Sigmoid colon (tissue), 7 donors: ENCODE measurements at places on chromosomes 2 and 18. TPM values are rescaled to one million over a fixed set of nuclear protein-coding genes. Genes with fewer than 3 reads are reported as not detected.

DNA sequence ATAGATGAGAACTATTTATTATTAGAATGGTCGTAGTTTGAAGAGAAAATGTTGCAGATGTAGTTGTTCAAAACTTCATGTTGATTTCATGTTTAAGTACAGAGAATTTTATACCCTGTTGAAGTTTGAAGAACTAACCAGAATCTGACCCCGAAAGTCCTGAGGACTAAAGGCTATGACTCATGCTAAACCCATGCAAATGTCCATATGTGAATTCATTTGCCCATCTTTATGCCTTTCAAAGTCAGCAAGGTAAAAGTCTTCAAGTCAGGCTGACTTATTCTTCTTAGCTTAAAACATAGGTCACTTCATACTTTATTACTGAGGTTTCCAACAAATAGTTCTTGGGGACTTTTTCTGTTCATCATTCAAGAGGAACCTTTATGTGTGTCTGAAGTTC, 185.5 kb downstream of the CCDC85A start:
- H3K4me3 ChIP-seq = no peak overlapping the region
- DNase-seq = no peak
- H3K27ac ChIP-seq = no peak overlapping the region
- H3K27me3 ChIP-seq = no peaks in the 10 kb centered on the region
- no peaks in the 10 kb centered on the region for H3K4me1 ChIP-seq

DNA sequence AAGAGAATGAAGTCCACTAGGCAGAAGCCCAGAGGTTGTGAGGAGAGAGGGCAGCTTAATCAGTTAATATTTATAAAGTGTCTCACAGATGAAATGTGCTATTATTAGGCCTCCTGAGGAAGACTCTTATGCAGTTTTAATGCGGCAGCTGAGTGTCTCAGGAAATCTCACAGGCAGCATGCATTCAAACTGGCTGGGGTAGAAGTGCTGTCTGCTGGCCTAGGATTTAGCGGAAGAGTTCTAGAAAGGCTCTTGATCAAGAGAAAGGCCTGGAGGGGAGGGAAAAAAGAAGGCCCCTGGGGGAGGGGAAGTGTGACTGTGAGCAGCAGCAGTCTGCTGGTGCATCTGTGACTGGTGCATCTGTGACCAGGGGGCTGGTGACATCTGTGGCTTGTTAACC, 133.0 kb downstream of the FSHR start:
- H3K27me3 ChIP-seq = no peaks in the 10 kb centered on the region
- no peak overlapping the region for H3K27ac ChIP-seq
- no peaks in the 10 kb centered on the region for H3K36me3 ChIP-seq
- H3K4me3 ChIP-seq = no peak overlapping the region
- H3K4me1 ChIP-seq = no peaks in the 10 kb centered on the region
- no peak for DNase-seq

- H3K27me3 ChIP-seq = no peaks in the 10 kb centered on the region
- peaks cover 6% of the 10 kb centered on the region for H3K4me1 ChIP-seq
- H3K27ac ChIP-seq = no peak overlapping the region
- DNase-seq = no peak
Measured at GRCh38 chr2:101508636-101509035, 33.7 kb upstream of the RFX8 start.

GRCh38 chr2:88058191-88058590, 2.6 kb upstream of the KRCC1 start:
- H3K4me1 ChIP-seq = no peaks in the 10 kb centered on the region
- no peaks in the 10 kb centered on the region for H3K36me3 ChIP-seq
- H3K27ac ChIP-seq = no peak overlapping the region

GRCh38 chr2:80068038-80068731, 236.4 kb downstream of the LRRTM1 start:
- H3K4me1 ChIP-seq = no peaks in the 10 kb centered on the region
- no peak overlapping the region for H3K4me3 ChIP-seq
- H3K27ac ChIP-seq = no peak overlapping the region
- H3K36me3 ChIP-seq = no peaks in the 10 kb centered on the region

DNA sequence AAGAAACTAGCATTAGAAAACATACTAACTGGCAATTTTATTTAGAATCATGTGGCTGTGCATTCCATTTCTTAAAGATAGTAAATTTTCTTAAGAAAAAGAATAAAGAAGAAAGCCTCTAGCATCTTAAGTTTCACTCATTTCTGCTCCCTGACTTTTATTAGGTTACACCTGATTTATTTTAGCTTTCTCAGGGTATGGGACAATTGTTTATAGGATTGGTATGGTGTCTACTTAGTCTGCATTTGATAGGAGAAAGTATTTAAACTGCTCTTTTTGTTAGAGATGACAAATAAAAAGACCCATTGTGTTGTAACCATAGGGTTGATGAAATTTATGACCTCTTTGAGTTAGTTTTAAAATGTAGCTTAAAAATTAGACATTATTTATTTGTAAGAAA, 115.2 kb downstream of the PTPRM start:
- H3K27me3 ChIP-seq = no peaks in the 10 kb centered on the region
- no peak overlapping the region for H3K27ac ChIP-seq
- no peak for DNase-seq
- peaks cover 8% of the 10 kb centered on the region for H3K4me1 ChIP-seq
- no peak overlapping the region for H3K4me3 ChIP-seq

GRCh38 chr2:86044614-86045013, 61.1 kb downstream of the POLR1A start:
- peak; percentile 44 for DNase-seq
- peaks cover 30% of the 10 kb centered on the region for H3K36me3 ChIP-seq
- no peak overlapping the region for H3K4me3 ChIP-seq
- H3K4me1 ChIP-seq = peaks cover 4% of the 10 kb centered on the region

- H3K4me3 ChIP-seq = no peak overlapping the region
- no peak for DNase-seq
- H3K27ac ChIP-seq = no peak overlapping the region
Measured at GRCh38 chr2:79191081-79191480, 31.5 kb upstream of the REG3A start.

DNA sequence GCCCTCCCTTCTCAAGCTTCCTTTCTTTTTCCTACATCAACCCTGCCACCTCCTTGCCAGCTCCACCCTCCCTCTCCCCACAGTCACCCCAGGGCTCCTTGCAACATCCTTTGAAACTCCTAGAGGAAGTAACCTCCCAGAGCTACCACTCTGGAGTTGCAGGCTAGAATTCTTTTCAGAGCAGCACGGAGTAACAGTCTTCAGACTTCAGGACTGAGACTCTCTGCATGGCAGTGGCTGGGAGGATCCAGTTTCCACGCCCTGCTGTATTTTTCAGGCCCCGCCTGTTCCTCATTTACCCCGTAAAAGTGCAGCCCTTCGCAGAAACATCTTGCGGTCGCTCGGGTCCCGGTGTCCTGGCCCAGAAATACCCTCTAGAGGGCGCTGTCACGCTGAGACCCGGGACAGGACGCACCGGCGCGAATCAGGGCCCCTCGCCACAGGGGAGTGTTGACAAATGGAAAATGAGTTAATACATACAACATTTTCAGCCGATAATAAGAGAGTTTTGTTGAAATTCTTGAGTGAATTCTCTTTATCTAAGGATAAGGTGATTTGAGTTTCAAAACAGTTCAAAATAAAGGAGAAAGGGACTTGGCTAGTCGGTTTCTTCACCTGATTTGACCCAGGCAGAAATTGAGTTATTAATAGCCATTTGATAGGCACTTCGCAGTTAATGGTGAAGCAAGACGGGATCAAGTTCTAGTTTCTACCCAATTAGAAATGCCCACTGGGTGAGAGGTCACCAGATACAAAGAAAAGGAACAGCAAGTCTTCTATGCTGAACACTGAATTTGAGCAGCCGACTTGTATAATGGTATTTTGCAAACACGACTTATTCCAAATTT, 18.5 kb upstream of the NTSR2 start:
- peaks cover 22% of the 10 kb centered on the region for H3K4me1 ChIP-seq
- no peak overlapping the region for H3K4me3 ChIP-seq
- peak overlapping the region; percentile 20 for H3K27ac ChIP-seq
- no peaks in the 10 kb centered on the region for H3K36me3 ChIP-seq
- H3K27me3 ChIP-seq = no peaks in the 10 kb centered on the region
- peak; percentile 90 for DNase-seq

DNA sequence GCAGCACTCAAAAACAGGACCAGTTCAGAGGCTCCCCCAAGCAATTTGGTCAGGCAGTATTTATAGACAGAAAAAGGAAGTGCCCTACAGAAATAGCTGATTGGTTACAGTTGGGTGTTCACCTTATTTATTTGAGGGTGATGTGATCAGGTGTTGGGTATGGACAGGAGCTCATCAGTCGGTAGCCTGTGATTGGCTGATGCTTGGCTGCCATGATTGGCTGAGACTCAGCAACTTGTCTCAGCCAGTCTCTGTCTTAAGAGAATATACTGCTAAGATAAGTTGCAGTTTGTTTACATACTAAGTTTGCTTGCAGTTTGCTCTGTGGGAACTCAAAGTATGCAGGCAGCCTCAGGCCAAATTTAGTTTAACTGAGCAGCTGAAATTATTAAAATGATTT, 9.4 kb downstream of the ABCG8 start:
- peaks cover 9% of the 10 kb centered on the region for H3K27me3 ChIP-seq
- no peak overlapping the region for H3K27ac ChIP-seq
- no peaks in the 10 kb centered on the region for H3K4me1 ChIP-seq
- no peak overlapping the region for H3K4me3 ChIP-seq
- no peak for DNase-seq
- H3K36me3 ChIP-seq = no peaks in the 10 kb centered on the region

- H3K4me1 ChIP-seq = peaks cover 98% of the 10 kb centered on the region
- H3K27me3 ChIP-seq = no peaks in the 10 kb centered on the region
- H3K27ac ChIP-seq = peak overlapping the region; percentile 84
- H3K36me3 ChIP-seq = no peaks in the 10 kb centered on the region
- no peak for DNase-seq
Measured at GRCh38 chr2:239269173-239269885, 131.5 kb downstream of the HDAC4 start.

DNA sequence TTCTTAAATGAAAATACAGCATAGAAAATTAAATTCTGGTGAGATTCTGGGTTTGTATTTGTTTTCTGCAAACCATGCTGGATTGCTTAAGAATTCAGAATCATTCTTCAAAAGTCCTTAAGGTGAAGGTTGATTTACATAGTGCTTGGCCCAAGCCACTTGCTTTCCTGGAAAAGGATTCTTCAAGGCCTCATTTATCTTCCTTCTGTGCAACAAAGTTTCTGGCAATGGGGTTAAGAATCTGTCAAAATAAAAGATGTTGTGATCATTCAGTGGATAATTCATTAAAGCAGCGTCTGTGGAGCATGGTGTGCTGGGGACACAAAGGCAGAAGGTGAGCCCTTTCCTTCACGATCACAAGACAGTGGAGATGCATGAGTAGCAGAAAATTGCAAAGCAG, 351.9 kb downstream of the GALR1 start:
- H3K4me3 ChIP-seq = no peak overlapping the region
- DNase-seq = no peak
- H3K27me3 ChIP-seq = no peaks in the 10 kb centered on the region
- H3K4me1 ChIP-seq = no peaks in the 10 kb centered on the region
- no peaks in the 10 kb centered on the region for H3K36me3 ChIP-seq

- no peak for DNase-seq
- no peak overlapping the region for H3K27ac ChIP-seq
- no peak overlapping the region for H3K4me3 ChIP-seq
- no peaks in the 10 kb centered on the region for H3K4me1 ChIP-seq
- H3K36me3 ChIP-seq = no peaks in the 10 kb centered on the region
- H3K27me3 ChIP-seq = no peaks in the 10 kb centered on the region
Measured at GRCh38 chr18:22829781-22830180, 103.3 kb upstream of the RBBP8 start.

GRCh38 chr2:9765611-9766531, 77.4 kb upstream of the TAF1B start:
- DNase-seq = no peak
- peaks cover 12% of the 10 kb centered on the region for H3K4me1 ChIP-seq
- H3K4me3 ChIP-seq = no peak overlapping the region
- H3K27ac ChIP-seq = no peak overlapping the region

- H3K27me3 ChIP-seq = no peaks in the 10 kb centered on the region
- no peaks in the 10 kb centered on the region for H3K4me1 ChIP-seq
- H3K27ac ChIP-seq = no peak overlapping the region
- H3K4me3 ChIP-seq = no peak overlapping the region
- H3K36me3 ChIP-seq = no peaks in the 10 kb centered on the region
Measured at GRCh38 chr18:41893432-41893831, 61.6 kb upstream of the PIK3C3 start.

GRCh38 chr2:126244937-126245336, 411.0 kb upstream of the GYPC start:
- H3K27me3 ChIP-seq = no peaks in the 10 kb centered on the region
- no peak overlapping the region for H3K4me3 ChIP-seq
- DNase-seq = no peak
- no peaks in the 10 kb centered on the region for H3K36me3 ChIP-seq
- no peak overlapping the region for H3K27ac ChIP-seq

GRCh38 chr18:48342581-48342980, 66.6 kb downstream of the ZBTB7C start:
- no peak overlapping the region for H3K27ac ChIP-seq
- peaks cover 15% of the 10 kb centered on the region for H3K4me1 ChIP-seq
- H3K36me3 ChIP-seq = no peaks in the 10 kb centered on the region

GRCh38 chr2:191202881-191203397, 42.3 kb upstream of the MYO1B start:
- H3K4me3 ChIP-seq = no peak overlapping the region
- no peaks in the 10 kb centered on the region for H3K36me3 ChIP-seq
- H3K4me1 ChIP-seq = no peaks in the 10 kb centered on the region
- H3K27ac ChIP-seq = no peak overlapping the region
- peak; percentile 74 for DNase-seq

GRCh38 chr2:98782570-98782969, 51.6 kb upstream of the MGAT4A start:
- no peaks in the 10 kb centered on the region for H3K36me3 ChIP-seq
- no peaks in the 10 kb centered on the region for H3K27me3 ChIP-seq
- no peak overlapping the region for H3K4me3 ChIP-seq
- H3K27ac ChIP-seq = no peak overlapping the region
- no peaks in the 10 kb centered on the region for H3K4me1 ChIP-seq
- no peak for DNase-seq

Gene UBR3
- total RNA-seq = 84.9 TPM

Gene SERTAD2
- 9.1 TPM for total RNA-seq

Gene TGFA
- total RNA-seq = 0.33 TPM

Gene CTNNA2
- total RNA-seq = 1.8 TPM

Gene CBLN2
- 4.6 TPM for total RNA-seq

Gene M1AP
- 0.16 TPM for total RNA-seq

Gene GPR45
- not detected for total RNA-seq

Gene STRADB
- total RNA-seq = 14.7 TPM

Gene CCBE1
- total RNA-seq = 45.1 TPM

Gene SLC4A3
- 5.0 TPM for total RNA-seq

Gene TLX2
- total RNA-seq = 2.5 TPM

Gene HNMT
- total RNA-seq = 59.2 TPM

Gene PSMA8
- total RNA-seq = not detected

Gene PROKR1
- not detected for total RNA-seq

Gene ANTXR1
- total RNA-seq = 49.0 TPM

Gene WNT10A
- total RNA-seq = not detected

Gene IL36B
- not detected for total RNA-seq

Gene MYOM1
- 37.7 TPM for total RNA-seq
